Retina (tissue), 1 donor: ENCODE measurements at places on chromosomes 12 and 14.

DNA sequence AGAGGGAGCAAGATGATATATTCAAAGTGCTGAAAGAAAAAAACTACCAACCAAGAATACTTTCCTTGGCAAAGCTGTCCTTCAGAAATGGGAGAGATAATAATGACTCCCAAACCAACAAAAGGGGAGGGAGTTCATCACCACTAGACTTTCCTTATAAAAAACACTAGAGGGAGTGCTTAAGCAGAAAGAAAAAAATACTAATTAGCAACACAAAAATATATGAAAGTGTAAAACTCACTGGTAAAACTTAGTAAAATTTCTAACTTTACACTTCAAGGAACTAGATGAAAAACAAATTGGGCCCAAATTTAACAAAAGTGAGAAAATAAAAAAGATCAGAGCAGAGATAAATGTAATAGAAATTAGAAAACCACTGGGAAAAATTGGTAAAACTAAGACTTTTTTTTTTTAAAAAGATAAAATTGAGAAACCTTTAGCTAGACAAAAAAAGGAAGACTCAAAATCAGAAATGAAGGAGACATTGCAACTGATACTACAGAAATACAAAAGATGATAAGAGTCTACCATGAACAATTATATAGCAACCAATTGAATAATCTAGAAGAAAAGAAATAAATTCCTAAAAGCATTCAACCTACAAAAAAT, 60.4 kb upstream of the FAR2 start:
- no peak for DNase-seq

- peak; percentile 56 for DNase-seq
These were observed 44.0 kb upstream of the LRTM2 start for GRCh38 chr12:1776170-1776921.

DNA sequence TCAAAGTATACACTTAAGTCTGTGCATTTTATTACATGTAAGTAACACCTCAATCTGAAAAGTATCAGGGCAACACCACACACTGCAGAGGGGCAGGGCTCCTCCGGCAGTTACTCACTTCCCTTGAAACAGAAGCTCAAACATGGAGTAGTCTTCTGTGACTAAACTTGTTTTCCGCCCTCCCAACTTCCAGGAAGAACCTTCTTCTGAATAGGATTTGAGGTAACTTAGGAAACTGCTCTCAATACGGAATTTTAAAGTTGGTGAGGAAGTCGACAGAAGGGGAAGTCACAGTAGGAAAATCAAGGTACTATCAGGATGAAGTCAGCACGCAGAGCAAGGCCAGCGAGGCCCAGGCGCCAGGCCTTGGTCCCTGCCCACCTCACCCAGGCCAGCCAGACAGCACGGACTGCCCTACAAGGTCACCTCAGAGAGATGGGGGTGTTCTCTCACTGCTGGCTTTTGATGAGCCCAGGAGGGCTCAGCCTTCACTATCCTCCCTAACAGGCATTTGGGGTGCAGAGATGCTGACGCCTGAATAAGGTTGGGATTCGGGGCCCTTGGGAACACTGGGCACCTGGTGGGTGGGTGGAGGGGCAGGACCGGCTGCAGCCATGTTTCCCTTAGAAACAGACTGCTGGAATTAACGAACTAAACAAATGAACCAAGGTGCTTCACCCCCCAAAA, 5.8 kb downstream of the ANKRD9 start:
- DNase-seq = no peak

- DNase-seq = no peak
These were observed 43.6 kb downstream of the ANO2 start for GRCh38 chr12:5901416-5901815.

DNA sequence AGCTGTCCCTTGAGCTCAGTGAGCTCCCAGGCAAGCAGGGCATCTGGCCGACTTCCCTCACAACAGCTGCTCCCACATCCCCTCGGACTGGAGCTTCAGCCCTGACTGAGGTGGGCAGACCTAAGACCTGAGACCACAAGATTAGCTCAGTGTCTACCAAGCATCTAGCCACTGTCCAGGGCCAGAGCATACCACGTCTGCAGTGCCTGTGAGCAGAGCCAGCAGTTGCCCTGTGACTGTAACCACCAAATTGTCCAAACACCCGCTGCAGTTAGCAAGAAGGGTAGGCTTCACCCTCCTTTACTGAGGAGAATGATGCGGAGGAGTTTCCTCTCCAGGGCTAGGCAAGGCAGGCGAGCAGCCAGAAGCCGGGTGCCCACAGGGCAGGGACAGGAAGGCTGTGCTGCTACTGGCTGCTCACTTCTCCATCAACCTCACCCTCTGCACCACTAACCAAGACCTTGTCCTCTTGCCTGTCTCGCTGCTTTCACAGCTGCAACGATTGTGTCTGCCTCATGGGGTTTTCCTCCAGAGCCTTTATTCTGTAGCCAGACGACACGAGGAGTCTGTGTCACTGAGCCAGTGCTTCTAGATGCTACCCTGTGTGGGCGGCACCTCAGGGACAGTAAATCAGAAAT, 53.9 kb downstream of the ANAPC7 start:
- DNase-seq = no peak

- peak; percentile 67 for DNase-seq
These were observed 14.2 kb upstream of the PLXNC1 start for GRCh38 chr12:94133964-94134795.

DNA sequence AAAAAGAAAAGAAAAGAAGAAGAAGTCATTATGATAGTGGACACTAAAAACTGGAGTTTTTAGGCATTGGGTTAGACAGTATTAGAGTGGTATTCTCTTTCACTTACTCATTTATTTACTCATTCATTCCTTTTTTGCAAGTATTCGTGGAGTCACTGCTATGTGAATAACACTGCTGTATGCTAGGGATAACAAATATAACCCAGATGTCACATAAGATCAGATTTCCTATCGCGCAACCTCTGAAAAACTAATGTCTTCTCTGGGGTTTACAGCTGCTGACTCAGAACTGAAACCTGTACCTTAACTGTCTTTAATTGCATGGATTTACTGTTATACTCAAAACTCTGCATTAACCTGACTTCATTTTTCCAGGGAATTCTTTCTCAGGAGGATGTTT, 353.7 kb downstream of the LRIG3 start:
- no peak for DNase-seq

GRCh38 chr14:27995691-27996090, 770.9 kb upstream of the FOXG1 start:
- no peak for DNase-seq

GRCh38 chr14:105128059-105128458, 40.5 kb downstream of the JAG2 start:
- DNase-seq = no peak

GRCh38 chr12:91608542-91608941, 425.9 kb upstream of the DCN start:
- DNase-seq = no peak

- DNase-seq = peak; percentile 38
These were observed 2.5 kb downstream of the SCN8A start for GRCh38 chr12:51593539-51593938.

GRCh38 chr14:88613552-88614010, 50.7 kb downstream of the ZC3H14 start:
- DNase-seq = no peak

GRCh38 chr12:22740656-22741355, 115.8 kb downstream of the ETNK1 start:
- no peak for DNase-seq

DNA sequence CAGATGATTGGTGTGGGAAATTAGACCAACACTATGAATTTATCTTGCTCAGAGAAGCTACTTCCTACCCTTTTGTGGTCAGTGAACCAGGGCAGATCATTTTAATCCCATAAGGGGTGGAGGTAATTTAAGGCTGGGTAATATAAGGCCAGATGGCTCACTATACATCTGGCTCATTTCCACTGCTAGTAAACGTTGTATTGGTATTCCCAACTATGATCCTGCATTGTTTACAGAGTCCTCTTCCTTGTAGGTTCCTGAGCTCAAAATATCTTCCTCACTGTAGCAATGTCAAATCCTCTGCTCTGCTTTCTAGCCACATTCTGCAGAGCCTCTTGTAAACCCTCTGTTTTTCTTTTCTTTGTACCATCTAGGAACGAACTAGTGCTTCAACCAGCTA, 93.0 kb upstream of the MGAT4C start:
- DNase-seq = no peak

DNA sequence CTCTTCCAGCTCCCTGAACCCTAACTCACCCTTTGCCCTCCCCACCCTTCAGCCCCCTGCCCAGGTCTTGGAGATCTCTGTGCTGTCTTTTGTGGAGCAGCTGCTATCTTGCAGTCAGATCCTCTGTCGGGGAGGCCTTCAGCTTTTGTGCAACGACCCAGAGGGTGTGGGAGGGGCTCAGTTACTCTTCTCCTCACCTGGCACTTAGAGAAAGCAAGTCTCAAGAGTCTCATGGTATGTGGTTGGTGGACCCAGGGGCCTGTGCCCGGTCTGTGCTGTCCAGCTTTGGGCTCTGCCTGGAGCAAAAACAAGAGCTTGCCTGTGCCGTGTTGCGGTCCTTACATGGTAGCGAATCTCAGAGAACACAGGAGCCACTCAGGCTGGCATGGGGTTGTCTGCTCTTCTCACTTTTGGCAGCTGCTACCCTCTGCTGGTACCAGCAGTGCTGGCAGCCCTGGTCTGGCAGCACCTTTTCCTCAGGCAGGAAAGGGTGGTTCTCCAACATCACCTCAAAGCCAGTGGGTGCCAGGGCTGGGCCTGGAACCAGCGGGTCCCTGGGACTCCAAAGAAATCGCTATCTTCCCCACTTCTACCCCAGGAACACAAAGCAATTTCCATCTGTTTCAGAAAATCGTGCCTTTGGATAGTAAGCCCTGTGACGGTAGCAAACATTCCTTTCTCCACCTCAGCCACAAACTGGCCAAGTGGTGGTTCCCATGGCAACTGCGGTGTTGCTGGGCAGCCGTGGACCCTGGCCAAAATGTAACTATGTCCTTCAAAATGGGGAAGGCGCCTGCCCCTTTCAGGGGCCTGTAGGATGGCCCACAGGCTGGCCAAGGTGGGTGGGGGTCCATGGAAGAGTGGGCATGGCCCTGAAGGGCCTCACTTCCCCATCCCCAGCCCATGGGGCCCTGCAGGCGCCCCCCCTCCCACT, 90.0 kb downstream of the RIN3 start:
- DNase-seq = peak; percentile 25

GRCh38 chr12:104168596-104168995, 30.6 kb upstream of the NFYB start:
- DNase-seq = no peak

DNA sequence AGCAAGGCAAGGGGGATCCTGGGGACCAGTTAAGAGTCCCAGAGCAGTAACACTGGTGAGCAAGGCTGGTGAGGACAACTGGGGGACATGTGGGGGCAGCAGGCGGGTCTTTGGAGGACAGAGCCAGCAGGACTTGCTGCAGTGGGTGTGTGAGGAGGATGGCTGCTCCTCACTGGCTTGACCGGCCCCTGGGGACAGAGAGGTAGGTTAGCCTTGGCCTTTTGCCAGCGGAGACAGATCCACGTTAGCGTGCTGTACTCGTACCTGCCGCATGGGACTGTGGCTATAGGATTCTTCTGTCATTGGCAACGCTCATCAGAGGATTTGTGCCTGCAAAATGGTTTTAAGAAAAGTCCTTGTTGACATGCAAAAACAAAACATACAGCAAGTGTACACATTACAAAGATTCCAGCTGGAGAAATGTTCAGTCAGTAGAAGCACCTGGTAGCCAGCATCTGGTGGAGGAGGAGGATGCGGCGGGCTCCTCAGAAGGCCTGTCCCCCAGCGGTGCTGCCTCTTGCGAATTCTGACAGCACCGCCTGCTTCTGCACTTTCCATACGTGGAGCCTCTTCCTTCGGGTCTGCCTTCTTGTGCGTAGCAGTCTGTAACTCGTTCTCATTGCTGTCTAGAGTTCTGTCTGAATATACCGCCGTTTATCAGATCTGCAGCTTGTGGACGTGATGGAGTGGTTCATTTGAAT, 91.3 kb downstream of the EP400 start:
- DNase-seq = no peak

- DNase-seq = no peak
These were observed 30.9 kb downstream of the CCDC60 start for GRCh38 chr12:119365451-119365850.

GRCh38 chr12:93111773-93112172, 182.7 kb upstream of the EEA1 start:
- no peak for DNase-seq

DNA sequence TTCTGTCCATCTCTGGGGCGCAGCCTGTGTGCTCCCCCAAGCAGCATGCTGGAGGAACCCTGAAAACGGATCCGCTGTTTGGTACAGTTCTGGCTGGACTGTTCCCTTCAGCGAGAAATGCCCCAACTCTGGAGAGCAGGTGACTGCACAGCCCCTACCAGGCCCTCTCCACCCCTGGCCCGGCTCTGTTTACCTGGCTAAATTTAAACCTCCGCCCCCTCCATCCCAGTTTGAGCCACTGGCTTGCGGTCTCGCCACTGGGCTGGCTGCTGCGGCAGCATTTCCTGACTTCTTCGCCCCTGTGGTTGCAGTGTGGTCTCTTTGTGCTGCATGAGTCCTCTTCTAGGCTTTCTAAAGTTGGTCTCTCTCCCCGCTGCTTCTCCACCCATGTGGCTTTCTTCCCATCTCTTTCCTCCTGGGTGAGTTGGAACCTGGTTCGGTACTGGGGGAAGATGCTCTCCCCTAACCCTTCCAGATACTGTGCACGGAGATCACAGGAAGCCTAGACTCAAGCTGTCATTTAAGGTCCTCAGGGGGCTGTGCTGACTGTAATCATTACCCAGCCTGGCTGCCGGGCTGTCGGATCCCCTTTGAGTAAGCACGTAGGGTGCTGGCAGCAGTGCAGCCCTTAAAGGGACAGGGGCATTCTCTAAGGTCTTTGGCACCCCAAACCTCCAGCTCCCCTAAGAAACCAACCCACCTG, 60.6 kb downstream of the FBXL14 start:
- peak; percentile 71 for DNase-seq

GRCh38 chr12:68137335-68137830, 22.2 kb downstream of the IFNG start:
- DNase-seq = no peak

DNA sequence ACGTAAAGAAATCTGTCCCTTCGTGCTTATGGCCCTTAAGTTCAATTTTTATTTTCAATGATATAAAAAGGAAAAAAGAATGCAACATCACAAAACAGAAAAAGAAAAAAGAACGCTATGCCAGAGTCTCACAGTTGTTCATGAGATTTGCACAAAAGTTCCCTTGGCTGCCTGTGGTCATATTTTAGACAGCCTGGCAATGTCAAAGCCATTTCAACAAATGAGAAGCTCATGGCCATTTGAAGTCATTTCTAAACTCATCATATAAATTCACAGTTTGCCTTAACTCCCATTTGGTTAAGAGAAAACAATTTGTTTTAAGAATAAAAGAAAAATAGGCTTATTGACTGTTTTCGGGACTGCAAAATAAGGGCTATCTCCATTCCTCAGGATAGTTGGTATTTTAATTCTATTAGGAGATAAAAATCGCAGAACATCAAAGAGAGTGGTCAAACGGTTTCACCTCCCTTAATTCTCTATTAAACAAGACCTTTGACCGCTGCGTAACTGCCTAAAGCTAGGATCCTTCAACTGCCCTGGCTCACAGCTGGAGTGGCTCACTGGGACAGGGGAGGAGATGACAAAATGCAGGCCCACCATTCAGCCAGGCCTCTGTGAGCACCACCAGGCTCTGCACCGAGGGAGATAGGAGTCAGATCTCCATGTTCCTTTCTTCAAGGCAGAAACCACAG, 119.2 kb upstream of the DAAM1 start:
- DNase-seq = no peak
